ENCODE measurements at places on chromosomes 11 and 22.

GRCh38 chr11:66745356-66746235 lies 16.6 kb upstream of the SPTBN2 start:
- ATAC-seq = peak; percentile 63

- peak; percentile 5 for ATAC-seq
Measured at GRCh38 chr22:41908411-41909309, 6.2 kb downstream of the SHISA8 start.

DNA sequence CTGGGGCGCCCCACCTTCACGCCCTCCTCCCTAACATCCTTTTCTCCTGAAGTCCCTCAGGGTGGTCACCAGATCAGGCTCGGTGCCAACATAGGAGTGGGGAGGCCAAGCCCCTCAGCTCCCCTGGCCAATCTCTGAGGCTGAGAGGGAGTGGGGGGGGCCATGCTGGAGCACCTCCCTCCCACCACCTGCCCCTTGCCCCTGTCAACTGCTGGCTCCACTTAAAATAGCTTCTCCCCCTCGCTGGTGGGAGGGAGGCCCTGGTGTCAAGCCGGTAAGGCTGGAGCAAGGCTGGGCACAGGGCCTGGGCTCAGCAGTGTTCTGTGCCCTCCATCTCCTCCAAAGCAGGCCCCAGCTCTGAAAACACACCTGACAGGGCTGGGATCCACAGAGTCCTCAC lies 4.9 kb downstream of the PLXNB2 start:
- no peak for ATAC-seq

- peak; percentile 18 for ATAC-seq
Measured at GRCh38 chr22:26796785-26797184, 139.4 kb downstream of the MIAT start.

DNA sequence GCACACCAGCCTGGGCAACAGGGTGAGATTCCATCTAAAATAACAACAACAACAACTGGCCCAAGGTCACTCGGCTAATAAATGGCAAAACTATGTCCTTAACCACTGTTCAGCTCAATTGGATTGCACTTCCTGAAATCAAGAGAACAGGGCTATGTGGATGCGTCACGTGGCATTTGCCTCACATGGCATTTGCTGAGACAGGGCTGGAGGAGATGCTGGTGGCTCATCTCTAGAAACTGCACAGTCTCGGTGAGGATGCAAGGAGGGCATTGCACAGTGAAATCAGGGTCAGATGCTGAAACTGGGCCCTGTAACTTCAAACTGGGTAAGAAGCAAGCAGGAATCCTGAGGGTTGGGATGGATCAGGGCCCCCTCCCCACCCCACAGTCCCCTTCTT lies 171.9 kb downstream of the BUD13 start:
- no peak for ATAC-seq

DNA sequence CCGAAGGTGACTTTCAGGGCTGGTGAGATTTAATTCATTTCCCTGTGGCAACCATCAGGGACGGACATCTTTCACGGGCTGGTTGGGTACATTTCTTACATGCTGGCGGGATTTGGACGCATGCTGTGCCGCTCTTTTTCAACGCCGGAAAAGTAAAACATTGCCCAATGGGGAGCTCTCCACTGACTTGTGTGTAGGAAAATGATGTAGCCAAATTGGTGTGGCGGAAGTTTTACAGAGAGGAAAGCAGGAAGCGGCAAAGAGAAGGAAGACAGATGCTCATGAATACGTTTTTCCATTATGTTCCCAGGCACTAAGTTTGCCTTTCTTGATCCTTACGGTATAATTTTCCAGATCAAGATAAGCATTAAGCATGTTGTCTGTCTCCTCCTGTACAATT lies 375.8 kb downstream of the NTM start:
- ATAC-seq = no peak

- ATAC-seq = no peak
Measured at GRCh38 chr11:115297330-115297729, 206.9 kb downstream of the CADM1 start.

- ATAC-seq = no peak
Measured at GRCh38 chr11:75147875-75148263, 3.0 kb upstream of the SLCO2B1 start.

- ATAC-seq = peak; percentile 41
Measured at GRCh38 chr11:113577356-113578032, 102.3 kb upstream of the DRD2 start.

GRCh38 chr22:35257002-35257320 lies 332 bp upstream of the HMGXB4 start:
- no peak for ATAC-seq

DNA sequence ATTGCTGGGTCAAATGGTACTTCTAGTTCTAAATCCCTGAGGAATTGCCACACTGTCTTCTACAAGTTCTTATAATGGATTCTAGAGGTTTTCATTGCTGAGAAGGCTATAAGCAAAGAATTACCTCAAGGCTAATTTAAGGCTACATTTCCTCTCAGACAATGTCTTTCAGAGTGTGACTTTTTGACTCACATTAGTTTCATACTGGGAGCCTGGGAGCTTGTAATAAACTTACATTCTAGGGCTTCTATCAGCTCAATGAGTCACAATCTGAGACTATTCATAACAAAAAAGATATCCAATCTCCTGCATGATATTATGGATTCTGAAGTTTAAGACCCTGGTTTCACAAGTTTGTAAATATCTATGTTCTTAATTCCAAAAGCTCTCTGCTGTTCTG lies 408.7 kb downstream of the LRRC4C start:
- no peak for ATAC-seq

DNA sequence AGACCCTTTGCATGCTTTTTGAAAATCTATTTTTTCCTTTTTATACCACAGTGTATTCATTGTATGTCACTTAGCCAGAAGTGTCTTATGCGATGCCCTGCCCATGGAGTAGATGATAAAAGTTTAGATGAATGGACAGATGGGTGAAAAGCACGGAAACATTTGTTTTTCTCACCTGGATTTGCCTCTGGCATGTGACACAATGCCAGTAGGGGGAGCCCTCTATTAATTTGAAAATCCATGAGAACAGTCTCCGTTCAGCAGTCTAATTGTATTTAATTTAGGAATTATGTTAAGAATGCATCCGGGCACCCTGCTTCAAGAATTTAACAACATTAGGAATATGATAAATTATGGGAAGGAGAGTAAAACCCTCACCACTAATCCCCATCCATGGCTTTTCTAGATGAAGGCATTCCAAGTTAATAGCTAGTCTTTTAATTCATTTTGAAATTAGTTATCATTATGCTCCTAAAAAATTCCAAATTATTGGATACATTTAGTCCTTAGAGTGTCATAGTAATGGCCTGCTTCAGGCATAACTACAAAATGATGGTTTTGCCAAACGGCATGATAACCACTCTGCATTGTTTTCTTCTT lies 55.3 kb upstream of the ALKBH3 start:
- peak; percentile 37 for ATAC-seq

DNA sequence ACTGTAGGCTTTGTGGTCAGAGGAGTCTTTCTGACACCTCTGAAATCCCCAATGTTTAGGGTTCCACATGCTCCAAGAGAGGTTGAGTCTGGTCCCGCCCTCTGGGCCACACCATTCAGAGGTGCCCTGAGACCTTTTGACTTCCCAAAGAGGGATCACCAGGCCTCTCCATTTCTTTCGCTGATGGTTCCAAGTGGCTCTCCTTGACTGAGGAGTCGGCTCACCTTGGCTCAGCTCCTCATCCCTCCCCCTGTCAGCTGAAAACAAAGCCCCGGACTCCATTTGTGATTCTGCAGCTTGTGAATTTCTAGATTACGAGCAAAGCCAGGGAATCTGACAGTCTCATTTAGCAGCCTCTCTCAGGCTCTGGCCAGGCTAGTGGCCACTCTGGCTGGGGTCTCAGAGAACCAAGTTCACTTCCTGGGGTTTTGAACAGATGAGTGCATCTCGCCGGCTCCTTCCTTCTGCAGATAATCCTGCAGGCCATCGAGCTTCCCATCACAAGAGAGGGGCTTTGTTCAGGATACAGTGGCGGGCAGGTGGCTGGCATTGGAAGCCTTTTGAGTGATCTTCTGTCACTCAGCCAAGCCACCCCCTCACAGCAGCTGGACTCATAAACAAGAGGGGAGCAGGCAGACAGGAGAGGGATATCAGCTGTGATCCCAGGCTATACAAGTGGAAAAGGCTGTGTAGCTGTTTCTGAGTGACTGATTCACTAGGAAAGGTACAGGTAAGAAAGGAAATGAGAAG lies 102.9 kb downstream of the TRIM29 start:
- ATAC-seq = no peak

DNA sequence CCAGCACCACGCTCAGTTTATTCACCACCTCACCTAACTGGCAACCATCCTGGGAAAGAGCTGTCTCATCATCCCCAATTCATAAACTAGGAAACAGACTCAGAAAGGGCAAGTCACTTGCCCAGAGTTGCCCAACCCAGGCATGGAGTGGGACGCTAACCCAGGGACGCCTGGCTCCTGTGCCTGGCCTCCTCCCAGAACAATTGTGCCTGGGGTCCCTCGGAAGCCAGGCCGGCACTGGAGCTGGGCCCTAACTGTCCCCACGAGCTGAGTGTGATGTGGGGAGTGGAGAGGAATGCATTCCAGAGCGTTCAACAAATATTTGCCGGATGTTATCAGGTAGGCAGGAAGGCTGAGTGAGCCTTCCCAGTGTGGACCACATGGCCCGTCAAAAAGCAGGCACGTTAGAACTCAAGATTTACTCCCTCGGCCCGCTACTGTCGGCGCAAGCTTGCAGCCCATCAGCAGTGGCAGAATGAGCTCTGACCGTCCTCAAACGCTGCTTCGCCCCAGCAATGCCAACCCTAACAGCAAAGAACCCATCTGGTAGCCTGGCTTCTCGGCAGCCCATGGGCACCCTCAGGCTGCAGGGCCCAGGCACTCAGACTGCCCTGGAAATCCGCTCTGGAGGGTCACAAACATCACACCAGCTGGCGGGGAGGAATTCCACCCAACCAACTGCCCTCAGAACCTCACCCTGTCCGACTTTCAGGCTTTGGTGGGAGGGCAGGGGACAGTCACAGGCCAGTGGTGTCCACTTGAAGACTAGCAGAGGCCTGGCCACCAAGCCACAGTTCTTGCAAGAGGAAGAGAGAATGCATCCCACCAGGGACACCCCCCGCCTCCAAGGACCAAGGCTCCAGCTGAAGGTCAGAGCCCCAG lies 35.6 kb downstream of the MYH9 start:
- peak; percentile 65 for ATAC-seq

DNA sequence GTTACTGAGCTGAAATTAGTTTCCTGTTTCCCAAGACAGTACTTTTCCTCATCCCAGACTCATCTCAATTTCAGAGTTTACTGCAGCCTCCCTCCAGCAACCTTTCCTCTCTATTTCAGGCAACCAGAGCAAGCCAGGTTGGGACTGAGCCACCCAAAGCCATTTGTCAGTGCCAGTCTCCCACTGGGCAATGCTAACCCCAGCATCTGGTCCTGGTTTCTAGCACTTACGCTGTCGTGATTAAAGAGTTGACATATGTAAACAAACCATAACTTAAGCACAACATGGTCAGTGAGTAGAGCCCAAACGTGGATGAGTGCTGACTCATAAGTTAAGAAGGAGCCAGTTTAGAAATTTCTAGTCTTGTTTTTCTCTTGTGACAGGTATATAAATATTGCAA lies 119.6 kb upstream of the BLID start:
- no peak for ATAC-seq

- no peak for ATAC-seq
Measured at GRCh38 chr22:45704648-45705047, 33.0 kb downstream of the ATXN10 start.

DNA sequence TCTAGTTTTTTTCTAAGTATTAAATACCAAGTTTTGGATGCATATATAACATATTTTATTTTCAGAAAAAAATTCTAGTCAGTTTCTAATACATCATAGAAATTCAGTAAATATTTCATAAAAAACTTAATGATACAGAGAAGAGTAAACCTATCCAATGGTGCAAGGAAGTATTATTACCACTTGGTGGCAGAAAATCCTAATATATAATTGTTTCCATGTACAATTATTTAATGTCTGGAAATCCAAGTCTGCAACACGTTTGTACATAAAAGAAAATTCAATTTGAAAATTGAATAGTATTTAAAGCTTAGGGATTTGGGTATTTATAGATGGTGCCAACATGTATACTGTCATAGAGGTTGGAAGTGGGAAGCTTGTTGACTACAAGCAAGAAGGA lies 127.0 kb downstream of the TRPC6 start:
- no peak for ATAC-seq

DNA sequence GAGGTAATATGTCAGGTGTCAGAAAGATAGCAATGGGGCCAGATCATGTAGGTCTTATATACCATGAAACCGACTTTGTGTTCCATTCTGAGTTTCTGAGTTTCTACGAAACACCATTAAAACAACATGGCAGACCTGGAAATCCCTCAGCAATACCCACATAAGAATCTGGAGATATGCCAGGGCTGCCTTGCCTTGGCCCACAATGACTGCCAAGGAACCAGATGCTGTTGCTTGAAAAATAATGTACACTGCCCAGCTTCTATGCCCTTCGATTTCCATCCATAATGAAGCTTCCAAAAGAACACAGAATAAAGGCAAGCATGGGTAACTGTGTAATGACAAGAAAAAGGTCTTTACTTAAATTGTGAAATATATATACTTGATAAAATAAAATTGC lies 277.4 kb downstream of the SOX6 start:
- no peak for ATAC-seq

DNA sequence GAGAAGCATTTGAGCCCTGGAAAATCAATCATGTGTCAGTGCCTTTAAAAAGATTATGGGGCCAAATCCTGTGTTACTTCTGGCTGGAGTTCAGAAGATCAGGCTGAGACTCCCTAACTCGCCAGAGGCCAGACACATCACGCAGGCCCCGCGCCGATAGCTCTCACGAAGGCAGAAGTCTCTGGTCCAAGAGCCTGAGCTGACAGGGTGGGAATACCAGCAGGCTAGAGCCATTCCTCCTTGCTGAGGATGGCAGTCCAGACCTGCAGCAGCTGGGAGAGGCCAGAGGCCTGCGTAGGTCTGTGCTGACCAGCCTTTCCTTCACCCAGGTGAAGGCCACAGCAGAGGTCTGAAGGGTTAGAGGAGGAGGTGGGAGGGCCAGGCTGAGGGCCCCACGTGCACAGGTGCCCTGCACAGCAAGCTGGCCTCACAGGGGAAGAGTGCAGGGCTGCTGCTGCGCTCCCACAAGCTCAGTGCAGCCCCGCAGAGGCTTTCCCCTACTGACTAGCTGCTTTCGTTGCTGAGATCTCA lies 52.9 kb downstream of the ST14 start:
- no peak for ATAC-seq

DNA sequence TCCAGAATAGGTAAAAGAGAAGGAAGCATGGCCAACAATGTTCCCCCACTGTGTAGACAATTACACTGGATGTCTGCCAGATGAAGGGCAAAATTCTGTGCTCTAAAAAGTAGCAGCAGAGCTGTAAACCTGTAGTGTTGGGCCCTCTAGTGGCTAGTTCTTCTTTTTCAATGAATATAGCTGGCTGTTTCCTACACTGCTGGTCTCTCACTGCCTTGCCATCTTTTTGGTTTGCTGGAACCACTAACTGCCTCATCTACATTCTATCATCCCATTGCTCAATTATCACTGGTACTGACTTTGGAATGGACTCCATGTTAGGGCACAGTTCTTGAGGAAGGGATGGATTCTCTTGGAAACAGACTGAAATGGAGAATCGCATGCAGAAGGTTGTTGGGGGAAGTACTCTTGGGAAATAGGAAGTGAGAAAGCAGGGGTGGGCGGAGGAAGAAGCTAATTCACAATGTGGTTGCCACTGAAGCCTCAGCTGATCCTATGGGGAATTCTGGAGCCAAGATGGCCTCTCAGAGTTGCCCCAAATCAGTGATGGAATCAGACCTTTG lies 17.9 kb downstream of the KCNE3 start:
- peak; percentile 70 for ATAC-seq

GRCh38 chr11:65612691-65613090 lies 1.3 kb downstream of the MAP3K11 start:
- ATAC-seq = no peak

- peak; percentile 77 for ATAC-seq
Measured at GRCh38 chr11:46537537-46538295, 56.1 kb downstream of the AMBRA1 start.
